Breast epithelium (tissue), 4 donors: ENCODE measurements at places on chromosomes 5 and 9. TPM values are rescaled to one million over a fixed set of nuclear protein-coding genes. Genes with fewer than 3 reads are reported as not detected.

DNA sequence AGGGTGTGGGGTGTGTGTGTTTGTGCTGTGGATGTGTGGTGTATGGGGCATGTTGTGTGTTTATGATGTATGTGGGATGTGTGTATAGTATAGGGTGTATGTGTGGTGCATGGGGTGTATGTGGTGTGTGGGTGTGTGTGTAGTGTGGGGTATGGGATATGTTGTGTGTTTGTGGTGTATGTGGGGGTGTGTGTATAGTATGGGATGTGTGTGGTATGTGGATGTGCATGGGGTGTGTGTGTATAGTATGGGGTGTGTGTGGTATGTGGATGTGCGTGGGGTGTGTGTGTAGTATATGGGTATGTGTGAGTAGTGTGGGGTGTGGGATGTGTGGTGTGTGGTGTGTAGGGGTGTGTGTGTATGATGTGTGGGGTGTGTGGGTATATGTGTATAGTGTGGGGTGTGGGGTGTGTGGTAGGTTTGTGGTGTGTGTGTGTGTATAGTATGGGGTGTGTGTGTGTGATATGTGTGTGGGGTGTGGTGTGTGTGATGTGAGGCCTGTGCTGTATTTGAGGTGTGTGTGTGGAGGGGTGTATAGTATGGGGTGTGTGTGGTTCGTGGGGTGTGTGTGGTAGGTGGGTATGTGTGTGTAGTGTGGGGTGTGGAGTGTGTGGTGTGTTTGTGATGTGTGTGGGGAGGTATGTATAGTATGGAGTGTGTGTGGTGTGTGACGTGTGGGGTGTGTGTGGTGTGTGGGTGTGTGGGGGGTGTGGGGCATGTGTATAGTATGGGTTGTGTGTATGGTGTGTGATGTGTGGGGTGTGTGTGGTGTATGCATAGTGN is 10.5 kb downstream of the ECSCR start:
- H3K36me3 ChIP-seq = no peaks in the 10 kb centered on the region
- H3K4me3 ChIP-seq = no peak overlapping the region
- no peak for DNase-seq
- no peaks in the 10 kb centered on the region for H3K27me3 ChIP-seq
- no peaks in the 10 kb centered on the region for H3K4me1 ChIP-seq

DNA sequence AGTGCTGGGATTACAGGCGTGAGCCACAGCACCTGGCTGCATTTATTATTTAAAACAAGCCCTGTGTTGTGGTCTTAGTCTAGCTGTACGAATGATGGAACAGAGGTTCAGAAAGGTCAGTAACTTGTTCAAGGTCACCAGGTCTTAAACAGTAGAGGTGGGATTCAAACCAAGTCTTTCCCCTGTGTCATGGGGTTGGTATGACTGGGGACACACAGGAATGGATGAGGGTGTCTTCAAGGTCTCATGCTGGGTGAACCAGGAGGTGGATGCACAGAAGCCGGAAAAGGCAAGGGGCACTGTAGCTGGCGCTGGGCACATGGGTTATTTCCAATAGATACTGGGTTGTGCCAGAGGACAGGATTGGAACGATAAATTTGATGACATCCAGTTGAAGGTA is 32.2 kb upstream of the TJP2 start:
- no peaks in the 10 kb centered on the region for H3K36me3 ChIP-seq
- no peak overlapping the region for H3K27ac ChIP-seq
- H3K27me3 ChIP-seq = no peaks in the 10 kb centered on the region
- DNase-seq = peak; percentile 6

GRCh38 chr5:7991125-7991821 is 122.3 kb downstream of the MTRR start:
- no peak for DNase-seq
- no peak overlapping the region for H3K4me3 ChIP-seq
- no peaks in the 10 kb centered on the region for H3K4me1 ChIP-seq

GRCh38 chr9:73841018-73841417 is 656.1 kb upstream of the RORB start:
- no peak for DNase-seq
- H3K36me3 ChIP-seq = no peaks in the 10 kb centered on the region
- H3K27me3 ChIP-seq = no peaks in the 10 kb centered on the region
- H3K4me3 ChIP-seq = no peak overlapping the region

GRCh38 chr5:95471487-95471886 is 80.3 kb downstream of the FAM81B start:
- no peaks in the 10 kb centered on the region for H3K36me3 ChIP-seq
- H3K27me3 ChIP-seq = no peaks in the 10 kb centered on the region
- H3K4me3 ChIP-seq = no peak overlapping the region
- no peaks in the 10 kb centered on the region for H3K4me1 ChIP-seq

- H3K27ac ChIP-seq = peak overlapping the region; percentile 80
- no peak for DNase-seq
- no peaks in the 10 kb centered on the region for H3K36me3 ChIP-seq
- no peak overlapping the region for H3K4me3 ChIP-seq
- no peaks in the 10 kb centered on the region for H3K27me3 ChIP-seq
Measured at GRCh38 chr9:80242022-80242421, 670.3 kb downstream of the TLE4 start.

Gene ZNF366
- total RNA-seq = 2.6 TPM

Gene NEURL1B
- total RNA-seq = 9.9 TPM
